Amniotic stem cell (primary cell): ENCODE measurements at places on chromosomes 16 and 17.

GRCh38 chr16:10708969-10709368, 14.2 kb upstream of the TEKT5 start:
- DNase-seq, result no peak

GRCh38 chr17:75270966-75271232, at the start of gene MIF4GD:
MIF4GD (minus strand) TSS chr17:75271231; CDS start chr17:75270195, 1,036 bp downstream.
- DNase-seq, result no peak

GRCh38 chr17:44466339-44466738, 36.9 kb downstream of the GPATCH8 start:
- no peak for DNase-seq

DNA sequence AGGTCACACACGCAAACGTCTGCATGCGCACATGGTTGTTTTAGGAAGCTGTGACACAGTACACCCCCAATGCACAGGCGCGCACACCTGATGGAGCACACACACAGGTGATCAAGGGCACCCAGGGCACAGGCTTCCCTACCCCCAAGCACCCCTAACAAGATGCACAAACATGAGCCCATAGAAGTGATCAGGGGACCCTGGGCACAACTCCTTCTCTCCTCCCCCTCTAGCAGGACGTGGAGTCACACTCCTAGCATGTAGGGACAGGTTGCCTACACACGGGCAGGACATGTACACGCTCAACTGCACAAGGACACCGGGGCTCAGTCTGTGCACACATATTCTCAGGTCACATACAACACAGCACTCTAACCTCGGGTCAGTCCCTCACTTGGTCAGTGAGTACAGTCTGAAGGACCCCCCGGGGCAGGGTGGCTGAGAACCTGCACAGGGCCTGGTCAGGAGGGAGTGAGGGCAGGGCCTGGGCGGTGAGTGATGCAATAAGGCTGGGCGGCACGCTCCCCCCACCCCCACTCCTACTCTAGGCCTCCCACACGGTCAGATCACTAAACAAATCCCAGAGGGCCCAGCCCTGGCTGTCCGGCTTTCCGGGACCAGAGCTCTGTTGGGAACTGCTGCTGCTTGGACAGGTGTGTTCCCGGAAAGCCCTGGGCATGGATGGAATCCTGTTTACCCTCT, 751 bp upstream of the DOC2B start:
- no peak for DNase-seq

DNA sequence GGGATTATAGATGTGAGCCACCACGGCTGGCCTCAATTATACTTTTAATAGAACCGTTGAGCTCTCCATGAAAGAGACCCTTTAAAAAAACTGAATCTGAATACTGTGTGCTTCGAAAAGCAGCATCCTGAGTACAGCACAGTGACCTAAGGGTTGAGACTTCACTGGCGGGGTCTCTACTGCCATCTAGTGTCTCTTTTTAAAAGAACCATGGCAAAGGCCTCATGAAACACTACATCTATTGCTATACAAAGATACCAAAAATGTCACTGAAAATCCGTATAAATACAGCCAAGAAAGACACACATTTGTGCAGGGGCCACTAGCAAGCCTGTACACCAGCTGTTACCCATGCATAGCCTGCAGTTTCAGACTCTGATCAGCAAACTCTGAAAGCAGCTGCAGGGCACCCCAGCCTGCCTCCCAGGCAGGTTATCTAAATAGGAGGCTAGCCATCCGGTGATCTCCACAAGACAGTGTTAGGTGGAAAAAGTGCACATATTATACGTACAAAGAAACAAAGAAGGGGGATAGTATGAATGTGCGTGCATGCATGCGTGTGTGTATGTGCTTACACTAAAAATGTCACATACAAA, 35.3 kb downstream of the NPLOC4 start:
- peak; percentile 28 for DNase-seq

DNA sequence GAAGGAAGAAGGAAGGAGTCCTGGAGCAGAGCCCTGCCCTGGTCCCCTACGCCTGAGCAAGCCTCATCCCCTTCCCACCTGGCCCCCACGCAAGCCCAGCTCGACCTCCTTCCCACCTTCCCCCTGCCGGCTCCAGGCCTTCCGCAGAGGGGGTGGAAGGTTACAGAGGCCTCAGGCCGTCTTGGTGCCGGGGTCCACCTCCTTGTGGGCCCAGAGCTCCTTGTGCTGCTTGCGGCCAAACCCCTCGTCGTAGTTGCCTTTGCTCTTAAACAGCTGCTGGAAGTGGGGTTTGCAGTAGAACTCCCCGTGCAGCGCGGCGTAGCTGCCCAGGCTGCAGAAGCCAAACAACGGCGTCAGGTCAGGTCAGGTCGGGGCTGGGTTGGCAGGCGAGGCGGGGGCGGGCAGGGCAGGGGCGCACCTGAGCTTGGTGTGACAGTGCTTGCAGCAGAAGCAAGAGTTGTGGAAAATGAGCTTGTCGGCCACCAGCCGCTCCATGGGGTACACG, 1.5 kb downstream of the LIMD2 start:
- no peak for DNase-seq

DNA sequence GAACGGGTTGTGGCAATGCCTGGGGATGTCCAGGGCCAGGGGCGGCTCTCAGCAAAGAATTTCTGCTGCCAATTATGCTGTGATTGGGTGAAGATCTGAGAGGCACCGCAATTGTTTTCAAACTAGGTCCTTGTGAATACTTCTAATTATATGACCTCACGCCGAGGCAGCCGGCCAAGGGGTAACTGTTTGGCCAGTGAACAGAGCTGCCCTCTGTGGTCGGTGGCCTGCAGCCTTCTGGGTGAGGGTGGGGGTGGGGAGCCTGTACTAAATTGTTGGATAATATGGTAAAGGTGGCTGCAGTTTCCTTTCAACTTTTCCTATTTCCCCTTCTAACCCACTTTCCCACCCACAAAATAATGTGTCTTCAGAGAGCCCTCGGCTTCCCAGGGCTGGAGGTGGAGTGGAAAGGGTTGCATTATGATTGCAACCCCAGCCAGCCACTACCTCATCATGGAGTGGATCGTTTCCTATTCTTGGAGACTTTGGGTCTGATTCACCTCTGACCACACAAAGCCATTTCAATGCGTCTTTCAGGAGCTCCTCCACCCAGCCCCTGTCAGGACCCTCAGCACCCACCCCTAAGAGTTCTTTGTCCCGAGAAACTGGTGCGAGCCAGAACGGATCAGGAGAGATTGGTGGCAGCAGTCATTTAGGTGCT, 2.0 kb upstream of the DNAI2 start:
- DNase-seq, result no peak

DNA sequence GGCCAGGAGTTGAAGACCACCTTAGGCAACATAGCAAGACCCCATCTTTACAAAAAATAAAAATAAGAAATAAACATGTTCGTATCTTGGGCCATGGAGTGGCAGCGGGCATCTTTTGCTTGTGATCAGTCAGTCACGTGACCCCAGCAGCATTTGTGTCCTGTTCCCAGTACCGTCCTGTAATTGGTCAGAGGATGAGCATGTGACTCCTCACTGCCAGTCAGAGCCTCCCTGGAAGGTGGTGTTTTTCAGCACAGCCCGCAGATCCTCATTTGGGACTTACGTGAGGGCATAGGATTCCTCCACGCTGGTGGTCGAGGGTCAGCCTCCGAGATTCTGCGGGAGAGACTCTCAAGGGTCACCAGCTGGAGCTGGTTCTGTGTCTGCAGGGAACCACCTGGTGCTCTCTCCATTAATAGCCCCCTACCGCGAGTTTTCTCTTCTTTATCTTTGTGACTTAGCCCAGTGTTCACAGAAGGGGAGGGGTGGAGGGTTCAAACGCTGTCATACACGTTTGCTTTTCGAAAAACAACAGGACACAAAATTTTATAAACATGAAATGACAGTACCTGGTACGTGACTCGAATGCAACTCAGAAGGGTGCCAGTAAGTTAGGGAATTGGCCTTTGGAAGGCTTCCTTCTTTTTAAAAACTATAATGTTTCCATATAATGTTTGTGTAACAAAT, 17.2 kb downstream of the MRC2 start:
- no peak for DNase-seq

- no peak for DNase-seq
Measured at GRCh38 chr17:33260638-33261037, 32.5 kb downstream of the ASIC2 start.
